ENCODE measurements at places on chromosomes 6 and 20.

DNA sequence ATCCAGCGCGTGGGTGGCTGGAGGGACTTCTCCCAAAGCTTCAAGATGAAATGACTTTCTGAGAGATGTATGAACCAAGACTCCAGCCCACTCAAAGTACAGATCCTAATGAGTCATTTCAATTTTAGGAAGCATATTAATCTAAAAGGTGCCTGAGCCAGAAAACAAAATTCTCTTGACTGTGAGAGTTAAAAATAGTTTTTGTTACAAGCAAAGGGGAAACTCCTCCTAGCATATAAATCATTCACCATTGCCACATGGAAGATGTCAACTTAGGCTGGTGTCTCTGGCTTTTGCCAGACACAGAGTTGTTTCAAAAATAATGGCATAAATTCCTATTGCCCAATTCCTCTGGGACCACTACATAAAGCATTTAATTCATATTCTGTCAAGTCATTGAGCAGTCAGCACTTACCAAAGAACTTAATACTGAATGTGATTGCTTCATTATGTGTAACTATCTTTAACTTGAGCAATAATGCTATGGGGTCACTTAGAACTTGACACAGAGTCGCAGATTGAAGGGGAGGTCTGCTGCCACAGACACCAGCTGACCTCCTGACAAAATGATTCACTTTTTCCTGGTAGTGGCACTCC is 280.6 kb downstream of the SLC35F1 start:
- no peak for DNase-seq

GRCh38 chr6:83417880-83418663 is 12.8 kb downstream of the ME1 start:
- DNase-seq, result no peak

DNA sequence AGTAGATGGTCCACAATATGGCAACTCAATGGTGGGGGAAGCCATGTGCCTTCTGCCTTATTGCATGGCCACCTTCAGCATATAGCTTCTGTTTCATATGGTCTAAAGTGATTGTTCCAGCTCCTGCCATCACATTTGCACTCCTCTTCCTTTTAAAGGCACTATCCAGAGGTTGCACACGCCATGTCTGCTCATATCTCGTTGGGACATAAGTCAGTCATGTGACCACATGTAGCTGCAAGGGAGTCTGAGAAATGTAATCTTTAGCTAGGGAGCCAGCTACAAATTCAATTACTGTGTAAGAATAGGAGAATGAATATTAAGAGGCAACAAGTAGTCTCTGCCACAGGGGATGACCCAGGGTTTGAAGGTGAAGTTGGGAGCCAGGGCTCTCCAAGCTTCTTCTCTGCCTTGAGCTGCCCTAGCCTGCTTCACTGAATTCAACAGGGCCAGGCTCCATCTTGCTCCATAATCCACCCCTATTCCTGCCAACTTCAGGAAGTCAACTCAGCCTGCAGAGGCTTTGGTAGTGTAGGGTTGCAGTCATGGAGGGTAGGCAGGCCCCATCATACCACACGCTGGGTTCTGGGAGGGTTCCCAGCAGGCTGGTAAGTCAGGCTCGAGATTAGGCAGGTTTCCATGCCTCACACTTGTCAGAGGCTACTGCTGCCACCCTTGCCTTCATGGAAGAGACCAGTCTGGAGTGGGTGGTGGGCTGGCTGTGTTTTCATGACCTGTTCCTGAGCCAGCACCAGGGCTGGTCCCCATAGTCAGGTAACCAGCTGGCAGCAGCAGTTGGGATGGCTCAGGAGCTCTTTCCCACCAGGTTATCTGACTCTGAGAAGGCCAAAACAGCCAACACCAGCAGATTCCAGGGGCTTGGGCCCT is 56.7 kb upstream of the SAYSD1 start:
- no peak for DNase-seq

DNA sequence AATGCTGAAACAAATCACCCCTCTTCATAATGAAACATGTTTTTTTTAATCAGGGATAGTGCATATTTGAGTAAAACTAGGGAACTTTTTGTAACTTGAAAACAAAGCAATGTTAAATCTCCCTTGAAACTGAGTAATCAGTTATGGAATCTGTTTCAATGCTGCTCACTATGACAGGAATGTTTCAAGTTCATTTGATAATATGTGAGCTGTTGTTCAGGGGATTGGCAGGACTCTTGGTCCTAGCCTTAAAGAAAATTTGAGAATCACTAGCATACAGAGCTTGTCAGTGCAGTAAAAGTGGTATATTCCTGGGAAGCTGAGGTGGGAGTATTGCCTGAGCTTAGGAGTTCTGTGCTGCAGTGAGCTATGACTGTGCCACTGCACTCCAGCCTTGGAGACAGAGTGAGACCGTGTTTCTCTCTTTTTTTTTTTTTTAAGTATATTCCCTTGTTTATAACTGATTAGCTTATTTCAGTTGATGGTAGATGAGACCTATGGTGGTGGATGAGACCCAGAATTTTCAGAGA is 21.6 kb upstream of the CALHM6 start:
- DNase-seq, result no peak

DNA sequence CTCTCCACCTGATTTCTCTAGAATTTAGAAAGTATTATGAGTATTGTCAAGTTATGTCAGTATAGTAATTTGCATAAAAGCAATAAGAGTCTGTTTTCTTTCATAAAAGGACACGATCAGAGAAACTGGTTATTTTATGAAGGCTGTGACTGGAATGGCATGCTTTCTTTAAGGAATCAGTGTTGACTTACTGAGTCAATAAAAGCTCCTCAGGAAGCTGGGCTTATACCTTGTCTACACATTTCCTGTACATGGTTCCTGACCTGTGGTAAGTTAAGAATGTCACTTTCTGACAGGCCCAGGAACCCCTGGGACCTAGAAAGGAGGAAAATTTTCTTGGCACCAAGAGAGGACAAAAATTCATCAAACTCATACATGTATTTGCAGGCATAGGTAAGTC is 1224.0 kb upstream of the ADGRB3 start:
- DNase-seq, result no peak

DNA sequence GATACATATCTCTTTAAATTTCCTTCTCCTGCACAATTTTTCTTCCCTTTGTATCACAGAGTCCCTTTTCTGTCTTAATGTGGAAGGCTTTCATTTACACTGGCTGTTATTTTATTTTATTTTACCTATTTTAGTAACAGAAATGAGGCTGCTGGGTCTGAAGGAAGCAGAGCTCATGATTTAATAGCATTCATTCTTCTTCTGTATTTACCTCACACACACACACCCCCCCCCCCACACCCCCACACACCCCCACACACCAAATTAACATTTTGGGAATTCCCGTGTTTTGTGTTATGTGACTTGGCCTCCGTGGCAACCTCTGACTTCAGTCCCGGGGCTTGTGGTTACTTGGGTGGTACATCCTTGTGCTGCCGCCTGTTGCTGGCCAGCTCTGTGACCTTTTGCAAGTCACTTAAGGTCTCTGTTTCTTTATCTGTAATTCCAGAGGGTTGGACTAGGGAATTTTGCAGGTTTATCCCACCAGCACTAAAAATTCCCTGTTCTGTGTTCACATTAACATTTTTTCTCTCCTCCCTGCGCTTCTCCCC is 108.8 kb downstream of the TIAM2 start:
- DNase-seq, result no peak

DNA sequence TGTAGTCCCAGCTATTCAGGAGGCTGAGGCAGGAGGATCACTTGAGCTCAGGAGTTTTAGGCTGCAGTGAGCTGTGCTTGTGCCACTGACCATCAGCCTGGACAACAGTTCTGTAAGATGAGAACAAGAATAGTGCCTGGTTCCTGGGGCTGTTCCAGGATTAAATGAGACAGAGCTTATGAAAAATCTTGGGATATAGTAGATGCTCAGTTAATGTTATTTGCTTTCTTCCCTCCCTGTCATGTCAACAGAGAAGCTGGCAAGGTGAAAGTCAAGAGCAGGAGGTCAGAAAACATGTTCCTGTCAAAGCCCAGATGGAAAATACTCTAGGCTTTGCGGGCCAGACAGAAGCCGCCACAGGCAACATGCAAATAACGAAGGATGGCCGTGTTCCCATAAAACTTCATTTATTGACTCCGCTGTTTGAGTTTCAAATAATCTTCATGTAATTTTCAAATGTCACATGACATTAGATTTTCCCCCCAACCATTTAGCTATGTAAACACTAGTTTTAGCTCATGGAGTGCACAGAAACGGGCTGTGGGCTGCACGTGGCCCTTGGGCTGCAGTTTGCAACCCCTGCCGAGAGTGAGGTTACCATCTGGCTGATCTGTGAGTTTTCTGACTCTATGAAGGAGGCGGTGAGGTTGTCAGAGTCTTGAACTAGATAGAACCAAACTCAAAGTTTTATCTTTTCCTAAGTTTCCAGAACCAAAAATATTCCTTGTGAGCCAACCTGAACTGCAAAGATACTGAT is 63.4 kb upstream of the PMEPA1 start:
- DNase-seq, result no peak

DNA sequence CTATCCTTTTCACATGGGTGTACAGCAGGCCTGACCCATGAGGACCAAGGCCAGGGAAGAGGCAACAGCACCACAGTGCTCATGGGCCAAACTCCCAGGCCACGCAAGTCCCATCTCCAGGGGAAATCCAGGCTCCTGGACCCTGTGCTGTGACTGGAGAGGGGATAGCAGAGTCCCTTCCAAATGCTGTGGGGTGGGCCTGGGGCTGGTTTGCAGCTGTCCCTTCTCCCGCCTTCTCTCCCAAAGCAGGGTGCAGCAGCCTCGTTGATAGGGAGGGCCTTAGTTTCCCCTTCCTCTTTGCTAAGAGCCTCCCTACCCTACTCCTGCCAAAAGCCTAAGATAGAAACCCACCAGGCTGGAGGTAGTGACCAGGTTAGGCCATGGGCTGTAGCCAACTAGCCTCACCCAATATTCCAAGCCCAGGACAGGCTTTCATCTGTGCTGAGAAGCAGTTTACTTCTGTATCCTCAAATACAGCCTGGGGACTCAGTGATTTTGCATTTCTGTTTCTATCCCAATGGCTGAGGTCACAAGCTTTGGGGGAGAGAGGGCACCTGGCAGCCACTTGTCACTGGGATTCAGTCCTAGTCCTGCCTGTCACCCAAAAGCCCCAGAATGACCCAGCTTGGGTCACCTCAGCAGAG is 1.4 kb downstream of the CTSZ start:
- DNase-seq, result no peak

GRCh38 chr20:4769328-4769727 is 47.6 kb downstream of the PRND start:
- no peak for DNase-seq
